ENCODE measurements at places on chromosomes 4 and X. TPM values are rescaled to one million over a fixed set of nuclear protein-coding genes. Genes with fewer than 3 reads are reported as not detected.

Gene TCEAL6
- total RNA-seq, result not detected

Gene MTMR8
- total RNA-seq, result 4.7 TPM

Gene SLC9B2
- total RNA-seq, result 20.4 TPM

Gene CXCL1
- 9.3 TPM for total RNA-seq

Gene PRICKLE3
- total RNA-seq, result 3.3 TPM

Gene DRD5
- not detected for total RNA-seq
